Activated naive CD4-positive, alpha-beta T cell (primary cell): ENCODE measurements at places on chromosomes 3 and 15.

- no peak for DNase-seq
These were observed 2.2 kb downstream of the NXPE3 start for GRCh38 chr3:101781166-101781565.

GRCh38 chr15:70271422-70272088 lies 173.8 kb upstream of the TLE3 start:
- no peak for DNase-seq

GRCh38 chr3:5016211-5017161 lies 37.2 kb downstream of the BHLHE40 start:
- no peak for DNase-seq

GRCh38 chr3:175898194-175898593 lies 1039.1 kb downstream of the NAALADL2 start:
- DNase-seq, result no peak

- no peak for DNase-seq
These were observed 33.2 kb downstream of the SCAPER start for GRCh38 chr15:76871930-76872329.

DNA sequence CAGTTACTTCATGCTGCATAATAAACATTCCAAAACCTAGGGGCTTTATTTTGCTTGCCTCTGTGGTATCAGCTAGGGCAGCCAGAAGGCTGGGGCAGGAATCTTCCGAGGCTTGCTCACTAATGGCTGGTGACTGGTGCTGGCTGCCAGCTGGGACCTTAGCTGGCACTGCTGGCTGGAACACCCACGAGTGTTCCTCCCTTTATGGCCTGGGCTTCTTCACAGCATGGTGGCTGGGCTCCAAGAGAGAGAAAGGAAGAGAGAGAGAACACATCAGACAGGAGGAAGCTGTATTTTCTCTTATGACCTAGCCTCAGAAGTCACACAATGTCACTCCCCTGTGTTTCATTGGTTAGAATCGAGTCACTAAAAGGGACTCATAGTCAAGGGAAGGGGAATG lies 23.9 kb upstream of the CDCP1 start:
- no peak for DNase-seq

- DNase-seq, result no peak
These were observed 86.6 kb downstream of the CHRD start for GRCh38 chr3:184466413-184466960.

DNA sequence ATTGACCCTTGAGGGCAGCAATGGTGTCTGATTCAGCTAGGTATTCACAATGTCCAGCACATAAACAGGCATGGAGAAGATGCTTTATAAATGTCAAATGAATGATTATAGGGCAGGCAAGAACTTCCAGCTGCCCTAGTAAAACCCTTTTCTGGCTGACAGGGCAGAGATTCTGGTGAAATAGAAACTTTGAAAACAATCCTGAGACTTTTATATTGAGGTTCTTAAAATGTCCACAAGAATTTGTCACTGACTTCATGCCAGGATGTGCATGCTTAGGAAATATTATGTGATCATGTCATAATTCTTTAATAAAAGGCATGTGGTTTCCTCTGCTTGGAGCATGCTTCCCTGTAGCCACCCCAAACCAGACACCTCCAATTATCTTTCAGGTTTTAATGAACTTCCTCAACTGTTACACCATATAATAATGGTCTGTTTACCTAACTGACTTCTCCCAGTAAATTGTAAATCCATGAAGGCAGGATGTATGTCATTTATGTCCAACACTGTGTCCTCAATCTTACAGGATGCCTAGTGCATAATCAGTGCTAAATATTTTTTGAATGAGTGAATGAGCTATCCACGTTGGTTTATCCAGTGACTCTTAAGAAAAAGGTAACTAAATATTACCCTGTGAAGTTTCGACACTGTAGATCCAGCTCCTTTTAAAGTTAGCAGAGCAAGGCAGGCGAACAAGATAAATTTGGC lies 43.4 kb upstream of the CLRN1 start:
- DNase-seq, result no peak

DNA sequence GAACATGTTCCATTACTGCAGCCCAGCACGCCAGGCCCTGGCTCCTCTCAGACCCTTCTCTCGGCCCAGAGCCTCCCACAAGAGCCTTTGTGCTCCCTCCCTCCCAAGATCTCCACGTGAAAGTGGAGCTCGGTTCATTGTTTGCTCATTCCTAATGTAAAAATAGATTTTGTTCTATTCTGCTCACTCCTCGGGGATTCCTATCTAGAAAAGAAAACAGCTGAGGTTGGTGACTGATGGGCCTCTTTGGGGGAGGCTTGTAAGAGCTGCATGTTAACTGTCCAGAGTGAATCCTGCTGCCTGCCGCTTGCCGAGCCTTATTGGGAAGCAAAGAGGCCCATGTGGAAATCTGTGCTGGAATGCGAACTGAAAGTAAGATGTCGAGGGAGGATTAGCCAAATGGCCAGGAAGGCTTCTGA lies 267.1 kb downstream of the LRTM1 start:
- no peak for DNase-seq

DNA sequence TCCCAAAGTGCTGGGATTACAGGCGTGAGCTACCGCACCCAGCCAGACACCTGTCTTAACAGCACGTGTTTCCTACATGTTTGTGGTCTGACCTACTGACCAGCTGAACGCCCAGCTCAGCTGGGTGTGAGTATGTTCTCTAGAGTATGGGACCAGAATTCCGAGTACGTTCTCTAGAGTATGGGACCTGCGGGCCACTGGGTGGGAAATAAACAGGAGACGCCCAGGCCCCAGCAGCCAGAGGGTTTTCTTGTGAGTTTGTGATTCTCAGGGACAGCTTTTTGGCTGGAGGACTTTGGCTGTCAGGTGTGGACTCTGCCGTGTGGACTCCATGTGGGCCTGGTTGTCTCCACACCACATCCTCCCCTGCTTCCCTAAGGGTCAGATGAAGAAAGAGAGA lies 87.3 kb downstream of the CHRD start:
- no peak for DNase-seq

GRCh38 chr3:50297896-50298725 lies 1.1 kb downstream of the HYAL3 start:
- no peak for DNase-seq

DNA sequence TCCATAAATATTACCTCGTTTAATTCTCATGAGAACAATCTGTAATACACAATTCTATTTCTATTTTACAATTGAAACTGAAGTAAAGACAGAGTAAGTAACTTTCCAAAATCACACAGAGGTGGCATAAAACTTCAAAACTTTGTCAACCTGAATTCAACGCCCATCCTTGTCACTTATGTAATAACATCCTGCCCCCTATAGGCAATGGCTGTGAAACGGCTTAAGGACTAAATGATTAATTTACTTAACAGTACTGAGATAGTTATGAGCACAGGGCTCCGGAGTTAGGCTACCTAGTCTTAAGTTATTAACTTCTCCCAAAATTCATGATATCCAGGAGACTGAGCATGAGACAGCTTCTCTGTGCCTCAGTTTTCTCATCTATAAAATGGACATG lies 293.1 kb upstream of the CHRM5 start:
- no peak for DNase-seq

DNA sequence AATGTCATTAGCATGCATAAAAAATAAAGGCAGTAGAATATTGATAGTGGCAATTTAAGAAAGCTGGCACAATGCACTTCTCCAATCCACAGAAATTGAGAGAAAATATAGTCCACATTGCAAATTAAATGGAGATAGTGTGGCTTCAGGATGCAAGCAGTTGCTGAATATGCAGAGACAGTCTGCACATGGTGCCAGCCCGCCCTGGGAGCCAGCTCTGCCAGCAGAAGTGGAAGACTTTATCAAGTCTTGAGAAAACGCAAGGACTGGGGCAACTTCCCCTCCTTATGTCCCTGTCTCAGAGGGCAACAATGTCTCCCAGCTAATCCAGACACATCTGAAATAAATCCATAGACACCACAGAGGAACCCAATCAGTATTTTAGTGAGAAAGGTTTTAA lies 57.2 kb downstream of the MB21D2 start:
- no peak for DNase-seq

DNA sequence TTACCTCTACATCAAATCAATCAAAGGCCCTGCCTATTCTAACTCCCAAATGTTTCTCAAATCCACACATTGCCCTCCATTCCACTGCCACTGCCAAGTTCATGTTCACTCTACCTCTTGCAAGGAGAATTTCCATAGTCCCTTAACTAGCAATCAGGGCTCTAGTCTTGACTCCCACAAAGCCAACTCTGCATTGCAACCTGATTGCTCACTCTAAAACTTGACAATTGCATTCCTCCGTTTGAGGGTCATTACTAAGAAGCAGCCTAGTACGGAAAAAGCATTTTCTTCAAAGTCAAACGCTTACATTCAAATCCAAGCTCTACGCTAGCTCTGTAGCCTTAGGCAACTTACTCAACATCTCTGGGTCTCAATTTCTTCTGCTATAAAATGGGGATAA lies 1.2 kb downstream of the CPA3 start:
- DNase-seq, result no peak

- no peak for DNase-seq
These were observed 11.9 kb downstream of the OXSM start for GRCh38 chr3:25801786-25802185.

- DNase-seq, result peak; percentile 11
These were observed 678 bp downstream of the DOCK3 start for GRCh38 chr3:50675179-50676030.

- DNase-seq, result no peak
These were observed 20.9 kb downstream of the KAT2B start for GRCh38 chr3:20060974-20061685.

GRCh38 chr3:22898558-22898957 lies 304.6 kb upstream of the UBE2E2 start:
- no peak for DNase-seq

DNA sequence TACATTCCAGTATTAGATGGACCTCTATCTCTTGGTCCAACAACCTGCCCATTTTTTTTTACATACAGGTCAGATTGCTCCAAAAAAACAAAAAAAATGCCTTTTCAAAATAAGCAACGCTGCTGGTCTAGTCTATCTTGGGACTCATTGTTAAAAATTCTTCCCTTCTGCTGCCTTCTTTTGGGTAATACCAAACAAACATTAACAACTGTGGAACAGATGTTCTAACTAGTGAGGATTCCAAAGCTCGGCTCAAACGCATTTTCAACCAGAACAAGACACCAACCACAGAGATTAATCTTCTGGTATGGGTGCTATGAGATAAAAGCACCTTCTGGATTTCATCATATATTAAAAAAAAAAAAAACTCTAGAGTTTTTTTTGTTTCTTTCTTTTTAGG lies 24.7 kb downstream of the ARHGAP31 start:
- no peak for DNase-seq

DNA sequence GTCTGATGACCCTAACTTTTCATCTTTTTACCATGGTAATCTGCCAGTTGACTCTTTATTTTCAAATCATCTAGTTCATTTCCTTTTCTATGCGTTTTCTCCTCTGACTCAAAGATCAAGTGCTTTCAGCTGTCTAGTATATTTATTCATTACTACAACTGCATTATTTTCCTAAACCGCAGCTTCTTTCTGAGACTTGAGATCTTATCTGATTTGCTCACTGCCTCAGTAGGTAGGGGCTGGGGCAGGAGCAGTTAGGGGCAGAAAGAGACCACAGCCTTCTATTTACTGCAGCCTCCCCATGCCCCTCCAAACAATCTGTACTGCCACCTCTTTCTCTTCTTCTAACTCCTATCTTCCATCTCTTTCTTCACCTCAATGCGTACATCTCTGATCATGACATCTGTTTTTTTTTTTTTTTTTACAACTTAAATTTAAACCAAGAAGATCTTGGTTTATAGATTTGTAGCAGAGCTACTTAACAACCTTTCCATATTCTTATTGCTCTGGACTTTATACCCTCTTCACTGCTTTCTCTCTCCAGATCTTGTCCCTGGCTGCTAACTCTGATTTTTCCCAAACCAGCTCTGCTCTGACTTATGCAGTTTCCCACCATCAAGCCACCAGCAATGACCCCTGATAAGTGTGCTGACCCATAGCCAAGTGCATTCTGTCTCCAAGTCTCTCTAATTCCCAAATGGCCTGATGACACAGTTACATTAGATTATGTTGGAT lies 52.2 kb downstream of the MOBP start:
- no peak for DNase-seq

GRCh38 chr3:129892857-129893580 lies 492 bp downstream of the TMCC1 start:
- peak; percentile 77 for DNase-seq
